ENCODE measurements at places on chromosomes 6 and 20. TPM values are rescaled to one million over a fixed set of nuclear protein-coding genes. Genes with fewer than 3 reads are reported as not detected.

EPM2A gene
- 53.8 TPM for total RNA-seq

PERP gene
- total RNA-seq: 35.0 TPM

GRCh38 chr20:11051136-11051535 lies 377.3 kb upstream of the JAG1 start:
- H3K36me3 ChIP-seq: no peaks in the 10 kb centered on the region
- H3K27me3 ChIP-seq: no peaks in the 10 kb centered on the region
- H3K27ac ChIP-seq: no peak overlapping the region
- DNase-seq: no peak
- H3K4me1 ChIP-seq: no peaks in the 10 kb centered on the region

GRCh38 chr20:56711018-56711417 lies 81.9 kb downstream of the TFAP2C start:
- no peaks in the 10 kb centered on the region for H3K36me3 ChIP-seq
- peaks cover 3% of the 10 kb centered on the region for H3K4me1 ChIP-seq
- DNase-seq: peak; percentile 42
- H3K27ac ChIP-seq: no peak overlapping the region

DNA sequence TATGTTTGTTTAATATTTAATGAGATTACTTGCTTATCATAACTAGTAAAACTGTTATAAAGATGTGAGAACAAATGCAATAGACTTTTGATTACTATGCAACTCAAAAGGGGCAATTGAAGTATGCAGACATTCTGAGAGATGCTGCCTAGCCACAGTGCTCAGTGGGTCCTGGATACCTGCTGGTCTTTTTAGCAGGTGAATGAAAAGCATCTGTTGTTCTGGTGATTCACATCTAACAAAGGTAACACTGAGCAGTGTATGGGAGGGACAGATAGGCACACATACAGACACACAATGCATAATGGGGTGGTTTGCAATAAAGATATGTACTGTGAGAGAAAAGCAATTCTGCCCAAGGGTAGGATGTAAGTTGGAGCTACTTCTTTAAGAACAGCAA lies 46.9 kb downstream of the OGFRL1 start:
- no peak overlapping the region for H3K27ac ChIP-seq
- no peak overlapping the region for H3K4me3 ChIP-seq
- no peaks in the 10 kb centered on the region for H3K4me1 ChIP-seq
- no peak for DNase-seq

DNA sequence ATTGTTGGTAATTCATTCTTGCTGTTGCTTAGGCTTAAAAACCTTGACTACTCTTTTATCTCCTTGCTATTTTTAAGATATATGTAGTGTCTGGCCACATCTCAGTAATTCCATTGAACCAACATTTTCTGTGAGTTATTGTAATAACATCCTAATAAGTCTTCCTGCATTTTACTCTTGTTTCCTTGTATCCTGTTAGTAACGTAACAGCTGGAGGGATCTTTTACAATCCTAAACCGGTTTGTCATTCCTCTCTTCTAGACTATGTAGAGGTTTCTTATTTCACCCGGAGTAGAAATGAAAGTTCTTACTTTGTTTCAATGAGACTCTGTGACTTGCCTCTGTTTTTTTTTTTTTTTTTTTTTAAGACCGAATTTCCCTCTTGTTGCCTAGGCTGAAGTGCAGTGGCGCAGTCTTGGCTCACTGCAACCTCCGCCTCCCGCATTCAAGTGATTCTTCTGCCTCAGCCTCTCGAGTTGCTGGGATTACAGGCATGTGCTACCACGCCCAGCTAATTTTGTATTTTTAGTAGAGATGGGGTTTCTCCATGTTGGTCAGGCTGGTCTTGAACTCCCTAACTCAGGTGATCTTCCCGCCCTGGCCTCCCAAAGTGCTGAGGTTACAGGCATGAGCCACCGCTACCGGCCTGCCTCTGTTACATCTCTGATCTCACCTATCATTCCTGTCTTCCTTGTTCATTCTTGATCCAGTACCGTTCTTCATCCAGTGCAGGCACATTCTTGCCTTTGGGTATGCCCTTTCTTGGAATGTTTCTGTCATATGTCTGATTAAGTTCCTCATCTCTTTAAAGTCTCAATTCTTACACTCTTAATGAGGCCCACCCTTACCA lies 44.7 kb downstream of the NCOA3 start:
- peak; percentile 57 for DNase-seq
- H3K4me1 ChIP-seq: peaks cover 29% of the 10 kb centered on the region
- H3K27me3 ChIP-seq: no peaks in the 10 kb centered on the region
- H3K27ac ChIP-seq: no peak overlapping the region
- H3K36me3 ChIP-seq: no peaks in the 10 kb centered on the region
- no peak overlapping the region for H3K4me3 ChIP-seq

DNA sequence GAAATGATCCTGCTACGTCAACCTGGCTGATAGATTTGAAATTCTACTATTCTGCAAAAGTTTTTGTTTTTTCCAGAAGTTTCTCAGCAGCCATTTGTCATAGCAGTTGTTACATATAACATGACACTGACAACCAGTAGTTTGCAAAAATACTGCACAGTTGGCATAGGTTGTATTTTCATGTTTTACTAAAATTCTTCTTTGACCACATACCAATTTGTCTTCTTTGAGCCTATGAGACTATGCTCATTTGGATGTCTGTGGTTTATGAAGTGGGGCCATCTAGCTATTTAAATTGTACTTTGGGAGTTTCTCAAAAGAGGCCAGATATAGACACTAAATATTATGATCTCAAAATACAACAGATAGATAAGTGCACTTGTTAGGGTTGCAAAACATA lies 104.9 kb upstream of the PREP start:
- no peaks in the 10 kb centered on the region for H3K27me3 ChIP-seq
- no peak for DNase-seq
- H3K27ac ChIP-seq: no peak overlapping the region
- H3K36me3 ChIP-seq: no peaks in the 10 kb centered on the region

DNA sequence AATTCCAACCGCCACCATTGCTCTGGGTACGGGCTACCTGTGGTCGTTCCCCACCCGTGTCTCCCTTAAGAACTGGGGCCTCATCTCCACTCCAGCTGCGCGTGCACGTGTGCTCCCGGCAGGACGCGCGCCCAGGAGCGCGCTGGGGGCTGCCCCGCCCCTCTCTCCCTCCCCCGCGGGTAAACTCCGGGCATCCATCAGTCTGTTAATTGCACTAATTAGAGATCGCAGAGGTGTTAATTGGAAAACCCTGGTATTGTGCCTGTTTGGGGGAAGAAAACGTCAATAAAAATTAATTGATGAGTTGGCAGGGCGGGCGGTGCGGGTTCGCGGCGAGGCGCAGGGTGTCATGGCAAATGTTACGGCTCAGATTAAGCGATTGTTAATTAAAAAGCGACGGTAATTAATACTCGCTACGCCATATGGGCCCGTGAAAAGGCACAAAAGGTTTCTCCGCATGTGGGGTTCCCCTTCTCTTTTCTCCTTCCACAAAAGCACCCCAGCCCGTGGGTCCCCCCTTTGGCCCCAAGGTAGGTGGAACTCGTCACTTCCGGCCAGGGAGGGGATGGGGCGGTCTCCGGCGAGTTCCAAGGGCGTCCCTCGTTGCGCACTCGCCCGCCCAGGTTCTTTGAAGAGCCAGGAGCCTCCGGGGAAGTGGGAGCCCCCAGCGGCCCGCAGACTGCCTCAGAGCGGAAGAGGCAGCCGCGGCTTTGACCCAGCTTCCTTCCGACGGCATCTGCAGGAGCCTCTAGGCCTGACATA lies 14.4 kb downstream of the FOXP4 start:
- no peak overlapping the region for H3K4me3 ChIP-seq
- no peaks in the 10 kb centered on the region for H3K27me3 ChIP-seq
- H3K4me1 ChIP-seq: peaks cover 78% of the 10 kb centered on the region
- H3K36me3 ChIP-seq: peaks cover 2% of the 10 kb centered on the region

- no peaks in the 10 kb centered on the region for H3K27me3 ChIP-seq
- H3K36me3 ChIP-seq: no peaks in the 10 kb centered on the region
- no peak overlapping the region for H3K27ac ChIP-seq
Observed at GRCh38 chr6:126100386-126100785, 114.0 kb downstream of the TRMT11 start.

GRCh38 chr6:30942338-30943060 lies 1.7 kb downstream of the MUCL3 start:
- no peaks in the 10 kb centered on the region for H3K27me3 ChIP-seq
- H3K27ac ChIP-seq: no peak overlapping the region
- DNase-seq: peak; percentile 81
- no peak overlapping the region for H3K4me3 ChIP-seq

Measured in thyroid gland (tissue), 4 donors.